ENCODE measurements at places on chromosomes 6 and 20. TPM values are rescaled to one million over a fixed set of nuclear protein-coding genes. Genes with fewer than 3 reads are reported as not detected.

The CST2 gene
- total RNA-seq = 0.29 TPM

The PKHD1 gene
- total RNA-seq = 0.46 TPM

The TRIM15 gene
- total RNA-seq = not detected

- no peaks in the 10 kb centered on the region for H3K27me3 ChIP-seq
- H3K36me3 ChIP-seq = no peaks in the 10 kb centered on the region
- no peak for DNase-seq
- H3K27ac ChIP-seq = no peak overlapping the region
- H3K4me3 ChIP-seq = no peak overlapping the region
Measured at GRCh38 chr6:117739869-117740268, 64.6 kb downstream of the NUS1 start.

DNA sequence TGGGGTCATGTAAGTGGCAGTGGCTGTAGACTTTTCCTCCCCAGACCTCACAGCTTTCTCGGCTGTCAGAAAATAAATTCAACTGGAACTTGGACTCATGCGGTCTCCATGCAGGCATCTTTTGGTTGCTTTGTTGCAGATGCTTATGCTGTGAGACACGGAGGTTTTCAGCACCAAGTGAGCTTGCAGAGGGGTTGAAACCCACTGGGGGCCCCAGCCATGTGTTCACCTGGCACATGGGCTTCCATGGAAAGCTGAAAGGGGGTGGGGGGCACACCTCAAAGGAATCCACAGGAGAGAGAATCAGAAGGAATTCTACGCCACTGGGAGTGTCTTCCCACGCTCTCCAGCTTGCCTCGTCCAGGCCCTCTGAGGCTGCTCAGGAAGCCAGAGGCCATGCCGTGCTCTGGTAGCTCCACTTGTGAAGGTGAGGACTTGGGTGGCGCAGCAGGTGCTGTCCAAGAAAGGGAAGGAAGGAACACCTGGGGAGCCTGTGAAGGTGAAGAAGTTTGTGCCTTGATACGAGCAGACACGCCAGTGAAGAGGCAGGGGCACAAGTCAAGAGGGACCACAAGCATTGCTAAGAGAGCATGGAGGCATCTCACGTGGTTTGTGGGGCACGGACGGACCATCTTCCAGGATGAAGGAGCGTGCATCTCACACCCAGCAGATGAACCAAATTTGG, 134.3 kb upstream of the PMEPA1 start:
- no peaks in the 10 kb centered on the region for H3K27me3 ChIP-seq
- no peak overlapping the region for H3K4me3 ChIP-seq
